ENCODE measurements at places on chromosomes 3 and 15.

GRCh38 chr15:89007989-89008388 lies 80.3 kb upstream of the ABHD2 start:
- no peak for DNase-seq

DNA sequence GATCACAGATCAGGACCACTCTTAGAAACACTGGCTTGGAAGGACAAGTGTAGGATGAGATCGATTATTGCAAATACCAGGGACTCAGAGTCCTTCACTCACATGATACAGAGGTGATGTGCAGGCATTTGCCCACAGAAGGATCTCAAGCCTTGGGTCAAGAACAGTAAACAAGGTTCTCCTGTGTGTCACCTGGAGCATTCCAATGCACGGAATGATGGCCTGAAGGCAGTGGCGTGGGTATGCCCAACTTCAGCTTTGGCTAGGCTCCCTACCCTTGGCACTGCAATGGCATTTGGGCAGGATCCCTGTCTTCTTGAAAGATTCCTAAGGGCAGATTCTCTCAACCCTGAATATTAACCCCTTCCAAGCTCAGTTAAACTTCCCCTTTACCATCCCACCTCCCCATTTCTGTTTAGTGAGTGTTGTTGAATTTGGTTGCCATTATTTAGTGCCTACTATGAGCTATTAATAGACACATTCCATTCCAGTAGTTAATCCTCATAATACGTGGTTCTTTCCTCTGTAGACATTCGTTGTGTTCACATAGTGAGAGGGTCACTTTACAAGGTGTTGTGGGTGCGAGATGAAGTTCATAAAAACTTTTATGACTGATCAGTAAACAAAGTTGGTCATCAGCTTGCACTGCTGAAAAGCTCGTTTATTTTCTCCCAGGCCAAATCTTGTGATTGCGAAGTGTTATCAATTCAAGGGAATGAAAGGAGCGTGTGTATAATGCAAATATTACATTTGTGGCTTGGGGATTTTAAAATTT lies 1.1 kb upstream of the LZTFL1 start:
- DNase-seq: no peak

DNA sequence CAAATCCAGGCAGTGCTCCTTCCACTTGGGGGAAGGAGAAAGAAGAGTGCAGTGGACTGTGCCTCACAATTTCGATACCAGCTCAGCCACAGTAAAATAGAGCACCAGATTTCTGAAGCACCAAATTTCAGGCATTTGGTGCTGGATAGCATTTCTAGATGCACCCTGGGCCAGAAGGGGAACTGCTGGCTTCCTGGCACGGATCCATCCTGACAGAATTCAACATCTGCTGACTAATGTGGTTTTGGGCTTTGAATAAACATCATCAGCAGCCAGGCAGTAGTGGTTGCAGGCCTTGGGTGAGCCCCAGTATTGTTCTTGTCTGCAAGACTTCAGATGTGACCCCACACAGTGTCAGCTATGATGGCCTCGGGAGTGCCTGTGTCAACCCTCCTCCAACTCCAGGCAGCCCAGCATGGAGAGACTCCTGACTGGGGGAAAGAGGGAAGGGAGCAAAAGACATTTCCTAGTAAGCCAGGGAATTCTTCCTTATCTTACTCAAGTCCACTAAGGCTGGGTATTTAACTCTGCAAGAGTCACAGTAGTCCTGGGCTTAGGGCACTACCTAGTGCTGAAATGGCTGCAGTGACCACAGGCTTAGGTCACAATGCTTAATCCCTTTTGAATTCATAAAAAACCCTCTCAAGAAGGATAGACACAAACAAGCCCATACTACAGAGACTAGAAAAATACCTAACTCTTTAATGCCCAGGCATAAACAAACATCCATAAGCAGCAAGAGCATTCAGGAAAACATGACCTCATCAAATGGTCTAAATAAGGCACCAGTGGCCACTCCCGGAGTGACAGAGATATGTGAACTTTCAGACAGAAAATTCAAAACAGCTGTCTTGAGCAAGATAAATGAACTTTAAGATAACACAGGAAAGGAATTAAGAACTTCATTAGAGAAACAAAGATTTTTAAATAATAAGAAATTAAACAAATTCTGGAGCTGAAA lies 74.7 kb downstream of the SPATA16 start:
- DNase-seq: no peak

DNA sequence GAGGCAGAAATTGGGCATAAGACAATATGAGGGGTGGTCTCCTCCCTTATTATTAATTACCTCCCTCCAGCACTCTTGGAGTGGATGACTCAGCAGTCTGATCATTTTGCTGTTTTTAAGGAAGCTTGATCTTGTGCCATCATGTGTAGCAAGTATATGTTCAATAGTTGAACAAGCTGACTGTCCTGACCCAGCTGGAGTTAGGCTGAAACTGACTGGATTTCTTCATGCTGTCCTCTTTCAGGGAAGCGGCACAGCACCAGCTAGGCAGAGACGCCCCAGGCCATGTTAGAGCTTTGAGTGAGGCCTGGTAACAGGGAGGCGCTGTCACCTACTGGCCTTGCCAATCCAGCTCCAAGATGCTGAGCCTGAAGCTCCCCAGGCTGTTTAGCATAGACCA lies 54.4 kb upstream of the KIF23 start:
- no peak for DNase-seq

DNA sequence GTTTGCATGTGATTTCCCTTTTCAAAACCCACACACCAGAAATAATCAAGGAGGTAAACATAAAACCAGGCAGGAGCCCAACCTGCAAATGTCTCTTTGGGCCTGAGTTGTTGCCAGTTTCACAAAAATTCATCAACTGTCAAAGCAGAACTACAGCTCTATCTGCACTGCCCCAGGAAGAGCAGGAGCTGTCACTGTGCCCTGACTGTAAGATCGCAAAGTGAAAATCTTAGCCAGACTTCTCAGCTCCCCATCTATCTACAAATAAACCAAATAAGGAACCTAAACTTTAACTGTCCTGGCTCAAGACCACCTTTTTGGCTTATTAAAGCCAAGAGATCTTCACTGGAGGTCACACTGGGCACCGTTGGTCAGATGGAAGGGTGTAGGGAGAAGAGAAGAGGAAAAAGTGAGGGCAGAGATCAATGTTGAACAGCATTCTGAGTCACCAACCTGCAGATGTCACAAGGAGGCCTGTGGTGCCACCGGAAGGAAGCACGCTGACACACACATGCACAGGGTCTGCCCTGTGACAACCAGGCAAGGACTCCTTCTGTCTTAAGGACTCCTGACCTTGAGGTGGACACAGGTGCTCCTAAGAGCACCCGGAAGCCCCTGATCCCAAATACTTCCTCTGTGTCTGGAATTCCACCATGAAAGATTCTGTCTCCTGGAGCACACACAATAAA lies 58.7 kb downstream of the RPN1 start:
- no peak for DNase-seq

GRCh38 chr3:7546253-7546652 lies 685.3 kb downstream of the GRM7 start:
- DNase-seq: no peak

DNA sequence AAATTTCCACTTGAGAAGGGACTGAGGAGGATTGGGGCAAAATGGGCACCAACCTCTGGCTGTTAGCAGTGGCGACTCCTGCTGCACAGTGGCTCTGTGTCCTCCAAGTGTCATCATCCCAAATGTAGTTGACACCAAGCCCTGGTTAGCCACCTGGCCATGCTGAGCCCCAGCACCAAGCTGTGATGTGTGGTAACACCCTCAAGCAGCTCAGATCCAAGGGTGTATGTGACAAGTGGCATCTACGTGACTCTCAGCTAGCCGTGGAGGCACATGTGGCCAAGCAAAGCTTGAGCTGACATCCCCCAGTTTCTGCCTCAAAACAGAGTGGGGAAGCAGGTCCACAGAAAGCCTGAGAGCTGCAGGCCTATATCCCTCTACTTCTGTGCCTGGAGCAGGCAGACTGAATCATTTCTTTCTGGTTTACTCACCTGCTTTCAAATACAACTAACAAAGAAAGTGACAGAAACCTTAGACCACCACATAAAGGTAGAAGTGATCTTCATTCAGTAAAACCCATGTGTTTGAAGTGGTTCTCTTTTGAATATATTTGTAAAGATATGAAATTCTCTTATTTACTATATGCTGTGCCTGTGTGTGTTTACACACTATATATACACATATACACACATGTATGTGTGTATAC lies 40.0 kb downstream of the FOXP1 start:
- DNase-seq: no peak

GRCh38 chr3:48429960-48430707 lies at the start of gene PLXNB1:
PLXNB1 (minus strand) TSS chr3:48430086; CDS start chr3:48424611, 5,475 bp downstream.
- no peak for DNase-seq

DNA sequence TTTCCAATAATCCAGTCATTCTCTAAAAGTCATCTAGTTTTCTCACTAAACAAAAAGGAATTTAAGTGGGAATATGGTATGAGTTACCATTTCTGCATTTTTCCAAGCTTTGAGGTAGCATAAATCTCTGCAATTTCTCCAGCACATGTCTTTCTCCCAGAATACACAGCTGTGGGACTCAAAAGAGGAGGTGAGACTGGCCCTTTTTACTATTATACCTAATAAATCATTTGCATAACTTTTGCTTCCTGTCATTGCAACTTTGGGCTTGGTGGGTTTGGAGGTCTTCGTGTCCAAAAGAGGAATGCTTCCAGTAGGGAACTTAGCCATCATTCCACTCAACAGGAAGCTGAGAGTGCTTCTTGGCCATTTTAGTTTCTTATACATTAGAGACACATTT lies 94.8 kb downstream of the FMN1 start:
- DNase-seq: no peak

- DNase-seq: no peak
Measured at GRCh38 chr15:99399061-99399460, 147.8 kb downstream of the LRRC28 start.

DNA sequence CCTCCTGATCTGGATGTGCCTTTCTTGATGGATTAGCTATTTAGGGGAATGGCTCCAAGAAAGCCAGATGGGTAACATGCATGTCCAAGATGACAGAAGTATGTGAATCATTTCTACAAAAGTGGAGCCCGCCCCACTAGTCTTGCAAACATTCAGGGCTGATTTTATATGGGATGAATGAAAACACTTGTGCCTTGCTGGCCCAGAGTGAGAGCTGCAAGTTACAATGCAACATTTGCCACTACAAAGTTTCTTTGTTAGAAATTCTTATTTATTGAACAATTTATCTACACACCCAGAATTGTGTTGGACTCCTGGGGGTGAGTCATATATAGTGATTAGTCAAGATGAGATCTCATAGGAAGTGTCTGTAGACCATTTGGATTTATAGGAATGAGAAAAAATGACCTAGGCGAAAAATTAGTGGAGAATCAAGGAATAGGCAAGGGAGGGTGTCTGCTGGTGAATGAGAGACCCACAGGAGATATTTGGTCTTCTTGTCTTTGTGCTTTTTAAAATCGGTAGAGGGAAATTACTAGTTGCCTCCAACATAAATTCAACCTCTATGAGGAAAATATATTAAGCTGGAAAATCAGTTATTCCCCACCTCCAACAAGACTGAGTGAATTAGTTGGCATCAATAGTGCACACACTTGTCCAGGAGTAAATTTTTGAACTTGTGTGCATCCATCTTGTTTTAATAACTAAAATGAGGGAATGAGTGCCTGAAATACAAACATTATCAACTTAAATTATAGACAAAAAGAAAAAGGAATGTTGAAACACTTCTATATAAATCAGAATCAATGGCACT lies 53.5 kb upstream of the DCBLD2 start:
- DNase-seq: no peak

DNA sequence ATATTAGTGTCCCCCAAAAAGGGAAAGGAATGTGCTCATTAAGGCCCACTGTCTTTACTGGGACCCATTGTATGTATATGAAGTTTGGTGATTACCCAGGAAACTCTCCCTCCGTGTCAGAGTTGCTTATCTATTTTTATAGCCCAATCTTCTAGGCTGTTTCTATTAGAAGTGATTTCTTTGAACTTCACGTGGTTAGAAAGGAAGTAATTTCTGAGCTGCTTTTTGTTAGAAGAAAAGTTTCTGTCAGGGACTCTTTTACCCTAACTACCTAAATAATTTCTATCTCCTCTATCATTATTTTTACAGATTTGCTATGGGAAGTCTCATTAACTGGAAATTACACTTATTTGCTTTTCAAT lies 17.7 kb upstream of the SENP7 start:
- DNase-seq: no peak

- no peak for DNase-seq
Measured at GRCh38 chr3:9949115-9949514, 3.1 kb downstream of the PRRT3 start.

- no peak for DNase-seq
Measured at GRCh38 chr3:160171813-160172212, 53.4 kb upstream of the C3orf80 start.

DNA sequence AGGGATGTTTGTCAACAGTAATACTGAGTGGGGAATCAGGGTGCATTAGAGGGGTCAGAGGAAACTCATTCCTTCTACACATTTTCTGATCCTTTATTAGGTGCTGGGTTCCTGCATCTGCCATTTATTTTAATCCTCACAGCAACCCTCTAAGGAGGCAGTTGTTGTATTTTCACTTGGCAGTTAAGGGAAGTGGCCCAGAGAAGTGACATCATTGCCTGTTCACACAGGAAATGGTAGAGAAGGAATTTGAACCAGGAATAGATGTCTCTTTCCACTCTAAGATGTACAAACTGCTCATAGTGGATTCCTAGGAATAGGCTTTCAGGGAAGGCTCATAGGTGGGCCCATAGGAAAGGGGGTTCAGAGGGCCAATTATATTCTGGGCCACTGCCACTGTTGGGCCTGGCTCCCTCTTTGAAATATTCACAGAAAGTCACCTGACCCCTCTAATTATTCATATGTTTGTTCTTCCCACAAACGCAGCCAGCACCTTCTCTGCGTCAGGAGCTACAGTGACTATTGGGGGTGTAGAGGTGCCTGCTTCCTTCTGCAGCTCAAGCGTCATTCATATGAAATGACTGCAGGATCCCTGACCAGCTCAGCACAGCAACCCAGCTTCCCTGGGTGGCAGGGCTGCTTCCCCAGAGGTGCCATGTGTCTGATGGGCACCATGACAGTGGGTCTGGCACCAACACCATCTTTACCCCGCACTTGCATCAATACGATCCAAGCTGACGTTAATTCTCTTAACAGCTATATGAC lies 163.9 kb upstream of the SMAD3 start:
- DNase-seq: no peak

GRCh38 chr3:182971637-182972036 lies 8.7 kb downstream of the DCUN1D1 start:
- DNase-seq: no peak

DNA sequence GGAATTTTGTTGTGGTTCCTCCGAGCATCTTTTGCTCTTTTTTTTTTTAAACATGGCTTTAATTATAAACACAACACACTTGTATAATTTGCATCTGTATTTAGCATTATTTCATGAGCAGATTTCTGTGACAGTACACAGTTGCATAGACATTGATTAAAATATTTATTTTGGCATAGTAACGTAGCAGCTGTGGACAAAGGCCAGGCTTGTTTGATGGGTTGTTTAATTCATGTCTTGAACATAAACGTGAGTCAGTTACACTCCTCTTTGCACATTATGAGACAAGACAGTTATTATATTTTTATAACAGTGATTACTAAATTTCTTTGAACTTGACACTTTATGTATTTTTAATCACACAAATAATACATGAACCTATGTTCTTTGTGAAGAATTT lies 182.5 kb downstream of the CACNA2D3 start:
- DNase-seq: no peak

- DNase-seq: no peak
Measured at GRCh38 chr15:58380280-58380945, 51.4 kb upstream of the LIPC start.

- DNase-seq: no peak
Measured at GRCh38 chr15:40061212-40061901, 22.4 kb upstream of the SRP14 start.
